ENCODE measurements at places on chromosomes 4 and X.

- peak; percentile 18 for DNase-seq
These were observed 56.3 kb downstream of the ATP8A1 start for GRCh38 chr4:42600578-42600977.

GRCh38 chrX:101229170-101229569 is 9.6 kb downstream of the DRP2 start:
- DNase-seq: no peak

- no peak for DNase-seq
These were observed 39.7 kb downstream of the IRS4 start for GRCh38 chrX:108696690-108697089.

GRCh38 chrX:17030092-17030491 is 83.6 kb downstream of the REPS2 start:
- DNase-seq: no peak

All from NAMALWA (cell line).